PC-9 (cell line): ENCODE measurements at places on chromosomes 12 and 14. TPM values are rescaled to one million over a fixed set of nuclear protein-coding genes. Genes with fewer than 3 reads are reported as not detected.
A peak's percentile ranks its signal among the peaks of the same experiment; 100 is the strongest.

KLRF2 gene
- total RNA-seq: not detected in 2 replicates

ITGA7 gene
- 2.7 and 3.1 TPM in 2 replicates for total RNA-seq

GRCh38 chr12:10567813-10568212, 45.6 kb downstream of the MAGOHB start:
- H3K27me3 ChIP-seq: no peaks in the 10 kb centered on the region
- peaks cover 10% of the 10 kb centered on the region; the same call in 1 of the 2 replicates for H3K4me1 ChIP-seq
- H3K4me3 ChIP-seq: no peak overlapping the region
- DNase-seq: no peak

DNA sequence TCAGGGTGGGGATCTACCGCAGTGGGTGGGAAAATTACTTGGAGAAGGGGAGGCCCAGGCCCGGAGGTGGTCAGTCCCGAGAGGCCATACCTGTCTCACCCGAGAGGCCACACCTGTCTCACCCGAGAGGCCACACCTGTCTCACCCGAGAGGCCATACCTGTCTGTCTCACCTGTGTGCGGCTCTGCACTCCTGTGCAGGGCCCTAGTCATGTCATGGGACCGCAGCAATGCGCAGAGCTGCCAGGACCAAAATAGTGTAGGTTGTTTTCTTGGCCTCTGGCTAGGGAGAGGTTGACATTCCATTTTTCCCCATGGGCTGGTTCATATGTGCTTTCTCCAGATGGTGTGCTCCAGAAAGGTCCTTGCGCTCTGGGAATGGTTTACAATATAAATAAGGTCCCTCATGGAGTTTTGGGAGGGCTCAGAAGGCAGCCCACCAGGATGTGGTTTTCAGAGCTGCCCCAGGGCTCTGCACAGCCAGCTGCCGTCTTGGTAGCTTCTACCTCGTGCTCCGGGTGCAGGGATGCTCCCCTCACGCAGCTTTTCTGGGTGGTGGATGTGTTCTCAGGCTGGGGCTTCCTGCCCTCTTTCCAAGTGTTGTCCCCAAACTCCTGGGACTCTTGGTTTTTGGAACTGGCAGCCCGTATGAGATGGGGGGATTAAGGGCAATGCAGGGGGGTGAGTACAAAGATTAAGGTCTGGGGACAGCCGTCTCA, 58.2 kb downstream of the CACNA1C start:
- no peak overlapping the region for H3K27ac ChIP-seq
- H3K27me3 ChIP-seq: peaks cover 88% of the 10 kb centered on the region
- no peaks in the 10 kb centered on the region for H3K36me3 ChIP-seq
- no peak overlapping the region for H3K4me3 ChIP-seq
- no peaks in the 10 kb centered on the region for H3K4me1 ChIP-seq

- no peaks in the 10 kb centered on the region for H3K36me3 ChIP-seq
- no peak overlapping the region for H3K4me3 ChIP-seq
- no peak for DNase-seq
- H3K4me1 ChIP-seq: no peaks in the 10 kb centered on the region
- no peaks in the 10 kb centered on the region for H3K27me3 ChIP-seq
These were observed 1065.0 kb downstream of the LRFN5 start for GRCh38 chr14:42671636-42672035.

DNA sequence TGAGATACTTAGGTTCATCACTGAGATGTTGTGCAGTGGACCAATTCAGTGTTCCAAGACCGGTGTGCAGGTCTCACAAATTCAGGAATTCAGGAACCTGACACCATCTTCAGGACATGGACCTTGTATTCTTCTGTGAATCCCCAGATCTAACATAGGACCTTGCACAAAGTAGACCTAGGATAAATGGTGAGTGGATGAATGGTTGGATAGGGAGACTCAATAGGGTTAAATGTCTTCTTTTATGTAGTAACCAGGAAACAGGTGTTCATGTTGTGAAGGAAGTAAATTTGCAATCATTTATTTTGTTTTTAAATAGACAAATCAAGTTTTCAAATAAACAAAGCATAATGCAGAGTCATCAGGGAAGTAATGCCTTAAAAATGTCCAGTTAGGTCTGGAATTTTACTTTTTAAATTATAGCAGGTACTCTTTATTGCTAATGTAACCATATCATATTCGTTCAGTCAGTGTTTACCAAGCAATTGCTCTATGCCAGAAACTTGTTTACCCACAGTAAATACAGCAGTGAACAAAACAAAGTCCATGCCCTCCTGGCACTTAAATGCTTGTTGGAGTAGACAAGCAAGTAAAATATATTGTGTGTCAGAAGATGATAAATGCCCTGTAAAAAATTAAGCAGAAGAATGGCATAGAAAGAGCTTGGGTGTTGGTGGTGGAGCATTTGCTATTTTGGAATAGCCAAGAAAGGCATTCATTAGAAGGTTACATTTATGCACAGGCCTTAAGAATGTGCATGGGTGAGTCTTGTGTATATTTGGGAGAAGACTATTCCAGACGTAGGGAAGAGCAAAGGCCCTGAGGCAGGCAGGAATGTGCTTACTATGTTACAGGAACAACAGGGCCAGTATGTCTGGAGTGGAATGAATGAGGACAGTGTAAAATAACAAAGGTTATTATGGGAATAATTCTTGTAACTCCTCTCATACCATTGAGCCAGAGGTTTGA, 26.3 kb downstream of the RXYLT1 start:
- H3K27me3 ChIP-seq: no peaks in the 10 kb centered on the region
- H3K4me3 ChIP-seq: no peak overlapping the region
- H3K36me3 ChIP-seq: 0 out of 2 replicates have a peak, but pooled peaks cover 4% of the 10 kb centered on the region
- peaks cover 22% of the 10 kb centered on the region for H3K4me1 ChIP-seq

DNA sequence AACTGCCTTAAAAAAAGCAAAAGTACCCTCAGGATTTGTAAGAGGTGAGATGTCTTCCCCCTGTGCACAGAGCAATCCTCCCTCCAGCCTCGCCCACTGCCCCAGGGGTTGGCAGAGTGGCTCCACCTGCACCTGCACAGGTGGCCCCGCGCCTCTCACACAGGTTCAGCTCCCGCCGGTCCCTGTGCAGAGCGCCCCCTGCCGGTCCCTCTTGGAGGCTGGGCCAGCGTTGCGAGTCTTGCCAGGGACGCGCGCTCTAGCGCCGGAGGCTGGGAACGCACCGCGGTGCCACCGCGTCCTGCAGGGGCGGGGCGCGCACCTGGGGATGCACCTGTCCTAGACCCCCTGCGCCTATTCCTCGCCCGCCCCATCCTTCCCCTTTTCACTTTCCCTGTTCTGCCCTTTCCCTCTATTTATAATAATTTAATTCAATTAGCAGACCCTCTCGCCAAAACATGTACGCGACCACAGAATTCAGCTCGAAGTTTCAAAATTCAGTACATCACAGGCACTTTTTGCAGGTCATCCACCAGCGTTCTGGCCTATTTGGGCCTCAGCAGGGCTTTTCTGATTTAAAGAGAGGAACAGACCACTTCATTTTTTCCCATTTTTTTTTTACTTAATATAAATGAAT, 618.6 kb downstream of the AACS start:
- no peaks in the 10 kb centered on the region for H3K36me3 ChIP-seq
- peaks cover 7% of the 10 kb centered on the region; the same call in 1 of the 2 replicates for H3K27me3 ChIP-seq
- H3K4me3 ChIP-seq: no peak overlapping the region
- no peaks in the 10 kb centered on the region for H3K4me1 ChIP-seq

- peaks cover 68% of the 10 kb centered on the region for H3K4me1 ChIP-seq
- no peak overlapping the region; the same call in 1 of the 2 replicates for H3K4me3 ChIP-seq
- no peaks in the 10 kb centered on the region for H3K27me3 ChIP-seq
- peak overlapping the region; percentile 93 for H3K27ac ChIP-seq
- H3K36me3 ChIP-seq: peaks cover 46% of the 10 kb centered on the region
These were observed 8.4 kb downstream of the KRT8 start for GRCh38 chr12:52896190-52897100.
